ENCODE measurements at places on chromosomes 4 and X.
A peak's percentile ranks its signal among the peaks of the same experiment; 100 is the strongest.

DNA sequence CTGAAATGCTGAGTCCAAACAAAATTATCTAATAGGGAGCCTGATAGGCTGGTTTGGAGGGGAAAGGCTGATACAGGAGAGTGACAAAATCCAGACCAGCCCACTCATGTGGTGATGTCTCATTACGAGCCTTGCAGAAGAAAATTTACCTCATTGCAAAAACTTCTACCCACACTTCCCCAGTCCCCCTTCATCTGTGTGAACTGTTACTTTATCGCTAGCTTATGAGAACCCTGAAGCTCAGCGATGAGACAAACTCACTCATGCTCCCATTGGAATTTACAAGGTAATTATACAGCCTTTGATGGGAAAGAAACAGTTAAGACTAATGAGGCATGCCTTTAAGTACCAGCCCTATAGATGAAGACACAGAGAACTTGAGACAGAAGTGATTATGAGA is 76.1 kb downstream of the ARHGAP6 start:
- H3K27me3 ChIP-seq, result no peaks in the 10 kb centered on the region
- no peaks in the 10 kb centered on the region for H3K36me3 ChIP-seq
- no peak for DNase-seq
- no peak overlapping the region for H3K4me3 ChIP-seq
- H3K4me1 ChIP-seq, result no peaks in the 10 kb centered on the region

GRCh38 chr4:156676116-156676851 is 295.3 kb downstream of the PDGFC start:
- no peak for DNase-seq
- no peaks in the 10 kb centered on the region for H3K27me3 ChIP-seq
- no peak overlapping the region for H3K4me3 ChIP-seq
- no peak overlapping the region for H3K27ac ChIP-seq
- no peaks in the 10 kb centered on the region for H3K4me1 ChIP-seq
- H3K36me3 ChIP-seq, result no peaks in the 10 kb centered on the region

DNA sequence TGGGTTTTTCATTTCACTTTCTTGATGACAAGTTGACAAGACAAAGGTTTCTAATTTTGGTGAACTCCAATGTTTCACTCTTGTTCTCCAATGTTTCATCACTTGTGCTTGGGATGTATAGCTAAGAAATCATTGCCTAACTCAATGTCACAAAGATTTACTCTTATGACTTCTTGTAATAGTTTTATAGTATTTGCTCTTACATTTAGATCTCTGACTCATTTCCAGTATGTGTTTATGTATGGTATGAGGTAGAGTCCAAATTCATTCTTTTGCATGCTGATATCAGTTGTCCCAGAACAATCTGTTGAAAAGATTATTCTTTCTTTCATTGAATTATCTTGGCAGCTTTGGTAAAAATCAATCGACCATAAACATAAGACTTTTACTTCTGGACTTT is 12.2 kb upstream of the NWD2 start:
- H3K36me3 ChIP-seq, result no peaks in the 10 kb centered on the region
- no peak for DNase-seq
- H3K27ac ChIP-seq, result no peak overlapping the region

- DNase-seq, result no peak
- no peaks in the 10 kb centered on the region for H3K36me3 ChIP-seq
- H3K4me1 ChIP-seq, result no peaks in the 10 kb centered on the region
These were observed 37.5 kb upstream of the ADH1C start for GRCh38 chr4:99390055-99390454.

- no peak overlapping the region for H3K4me3 ChIP-seq
- H3K27ac ChIP-seq, result no peak overlapping the region
- H3K36me3 ChIP-seq, result no peaks in the 10 kb centered on the region
- no peaks in the 10 kb centered on the region for H3K4me1 ChIP-seq
These were observed 24.0 kb downstream of the CYTL1 start for GRCh38 chr4:4995103-4995907.

GRCh38 chr4:184911310-184911709 is 85.5 kb upstream of the ACSL1 start:
- H3K4me3 ChIP-seq, result no peak overlapping the region
- H3K27me3 ChIP-seq, result no peaks in the 10 kb centered on the region
- peaks cover 5% of the 10 kb centered on the region for H3K4me1 ChIP-seq
- DNase-seq, result no peak
- no peaks in the 10 kb centered on the region for H3K36me3 ChIP-seq

DNA sequence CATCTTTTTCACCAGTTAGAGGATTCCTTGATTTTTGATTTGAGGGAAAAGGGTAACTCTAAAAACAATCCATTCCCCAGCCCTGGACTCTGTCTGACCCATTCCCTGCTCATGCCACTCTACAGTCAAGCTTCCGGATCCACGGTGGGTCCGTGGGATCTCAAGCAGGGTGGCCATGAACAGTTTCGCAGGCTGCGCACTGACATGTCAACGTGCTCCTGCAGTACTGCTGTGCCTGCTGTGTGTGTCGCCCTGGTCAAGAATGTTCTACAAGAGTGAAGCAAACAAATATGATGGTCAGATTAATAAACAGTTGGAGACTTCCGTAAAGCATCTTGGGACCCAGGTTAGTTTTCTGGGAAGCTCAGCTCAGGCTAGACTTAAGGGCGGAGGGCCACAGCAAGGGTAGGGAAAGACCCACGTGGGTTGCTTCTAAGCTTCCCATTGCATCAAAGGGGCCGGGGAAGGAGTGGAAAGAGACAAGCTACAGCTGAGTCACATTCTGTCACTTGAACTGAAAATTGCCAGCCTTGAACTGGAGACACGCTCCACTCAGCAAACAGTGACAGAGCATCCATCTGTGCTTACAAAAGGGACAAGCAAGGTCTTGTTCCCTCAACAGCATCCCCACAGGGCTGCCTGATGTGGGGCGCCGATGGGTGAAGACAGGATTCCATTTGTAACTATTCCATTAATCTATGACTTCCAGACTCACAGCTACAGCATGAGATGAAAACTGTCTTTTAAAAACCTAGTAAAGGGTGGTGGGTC is 81.8 kb downstream of the MTMR1 start:
- DNase-seq, result no peak
- no peak overlapping the region for H3K4me3 ChIP-seq
- no peaks in the 10 kb centered on the region for H3K4me1 ChIP-seq
- H3K36me3 ChIP-seq, result peaks cover 3% of the 10 kb centered on the region

DNA sequence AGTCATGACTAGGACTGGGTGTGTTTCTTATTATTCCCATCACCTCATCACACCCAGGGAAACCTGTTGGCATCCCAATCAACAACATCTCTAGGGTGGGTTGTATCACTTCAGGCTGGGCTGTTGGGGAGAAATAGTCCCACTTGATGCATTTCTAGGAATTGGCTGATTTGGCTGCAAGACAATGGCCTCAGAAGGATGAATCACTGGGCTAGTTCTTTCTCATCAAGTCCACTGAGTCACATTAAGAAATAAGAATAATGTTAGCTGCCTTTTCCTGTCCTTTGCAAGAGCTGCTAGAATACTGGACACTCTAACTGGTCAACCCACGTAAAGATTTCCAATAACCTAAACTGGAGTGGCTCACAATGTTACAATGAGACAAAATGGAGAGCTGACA is 104.2 kb downstream of the CHRDL1 start:
- no peaks in the 10 kb centered on the region for H3K27me3 ChIP-seq
- no peak overlapping the region for H3K27ac ChIP-seq
- no peaks in the 10 kb centered on the region for H3K36me3 ChIP-seq
- no peak for DNase-seq
- H3K4me1 ChIP-seq, result no peaks in the 10 kb centered on the region
- H3K4me3 ChIP-seq, result no peak overlapping the region

DNA sequence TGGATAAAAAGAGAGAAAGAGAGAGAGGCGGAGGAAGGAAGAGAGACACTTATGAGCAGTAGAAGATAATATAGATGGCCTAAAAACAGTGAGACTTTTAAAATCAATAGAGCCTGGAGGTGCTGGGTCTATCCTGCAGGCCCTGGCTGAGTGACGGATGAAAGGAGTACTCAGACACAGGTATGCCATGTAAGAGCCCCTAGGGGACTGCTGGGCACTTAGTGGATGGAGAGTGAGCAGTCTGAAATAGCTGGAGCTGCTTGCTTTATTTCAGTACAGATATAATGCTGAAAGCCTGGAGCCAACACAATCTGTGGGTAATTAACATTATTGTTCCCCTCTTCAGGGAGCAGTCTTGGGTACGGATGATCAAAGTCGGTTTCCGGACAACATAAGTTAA is 578.6 kb downstream of the SPOCK3 start:
- H3K36me3 ChIP-seq, result no peaks in the 10 kb centered on the region
- H3K27ac ChIP-seq, result no peak overlapping the region
- no peak for DNase-seq
- no peaks in the 10 kb centered on the region for H3K4me1 ChIP-seq
- no peak overlapping the region for H3K4me3 ChIP-seq

- no peak for DNase-seq
These were observed 296.7 kb downstream of the FBXW7 start for GRCh38 chr4:152239216-152239615.

DNA sequence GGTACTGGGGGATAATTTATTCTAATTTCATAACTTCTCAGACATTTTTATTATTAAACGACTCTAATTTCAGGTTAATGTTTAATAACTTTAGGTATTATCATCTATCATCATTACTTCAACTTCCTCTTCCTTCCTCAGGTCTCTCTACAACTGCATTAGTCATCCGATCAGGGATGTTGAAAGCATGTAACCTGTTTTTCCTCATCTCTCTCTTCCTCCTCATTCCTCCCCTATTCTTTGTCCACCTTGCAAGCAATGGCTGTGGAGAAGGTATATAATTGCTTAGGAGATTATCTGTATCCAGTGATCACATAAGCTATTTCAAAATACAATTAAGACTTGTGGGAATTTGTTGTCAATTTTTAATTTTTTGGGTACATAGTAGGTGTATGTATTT is 632.6 kb upstream of the DIAPH2 start:
- H3K27me3 ChIP-seq, result no peaks in the 10 kb centered on the region
- DNase-seq, result no peak
- H3K27ac ChIP-seq, result no peak overlapping the region
- no peak overlapping the region for H3K4me3 ChIP-seq
- no peaks in the 10 kb centered on the region for H3K4me1 ChIP-seq

DNA sequence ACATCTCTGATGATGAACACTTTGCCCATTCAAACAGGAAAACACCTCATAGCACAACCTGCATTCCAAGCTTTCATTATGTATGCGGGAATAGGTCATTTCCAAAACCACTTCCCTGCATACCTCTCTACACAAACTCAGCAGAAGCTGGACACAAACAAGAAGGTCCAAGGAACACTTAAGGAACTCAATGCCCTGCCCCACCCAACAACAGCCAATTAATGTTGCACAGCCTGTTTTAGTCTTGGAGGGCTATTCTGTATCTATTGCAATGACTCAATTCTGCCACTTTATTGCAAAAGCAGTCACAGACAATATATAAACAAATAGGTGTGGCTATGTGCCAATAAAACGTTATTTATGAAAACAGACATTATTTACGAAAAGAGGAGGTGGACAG is 16.7 kb downstream of the OPHN1 start:
- H3K27me3 ChIP-seq, result no peaks in the 10 kb centered on the region
- no peak for DNase-seq
- no peak overlapping the region for H3K4me3 ChIP-seq
- no peak overlapping the region for H3K27ac ChIP-seq
- no peaks in the 10 kb centered on the region for H3K4me1 ChIP-seq
- no peaks in the 10 kb centered on the region for H3K36me3 ChIP-seq

DNA sequence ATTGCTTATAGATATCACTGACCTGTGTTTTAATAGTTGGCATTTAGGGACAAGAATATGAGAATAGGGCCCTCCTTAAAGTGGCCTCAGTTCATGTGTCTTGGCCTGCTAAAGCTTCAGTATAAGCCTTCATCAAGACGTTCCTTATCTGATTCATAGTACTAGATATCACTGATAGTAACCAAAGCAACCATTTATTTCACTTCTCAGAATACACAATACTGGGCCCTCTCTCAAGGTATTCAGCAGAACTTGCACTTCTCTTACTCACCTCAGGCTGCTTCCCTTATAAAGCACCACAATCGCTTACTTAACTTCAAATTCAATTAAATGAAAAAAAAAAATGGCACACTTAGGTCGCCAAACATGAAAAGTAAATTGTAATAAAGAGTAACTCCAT is 259.4 kb upstream of the PCDH7 start:
- H3K27me3 ChIP-seq, result no peaks in the 10 kb centered on the region
- no peak for DNase-seq
- H3K4me3 ChIP-seq, result no peak overlapping the region
- H3K4me1 ChIP-seq, result no peaks in the 10 kb centered on the region

- H3K27me3 ChIP-seq, result no peaks in the 10 kb centered on the region
- peak overlapping the region; percentile 79 for H3K27ac ChIP-seq
- H3K36me3 ChIP-seq, result no peaks in the 10 kb centered on the region
- peaks cover 42% of the 10 kb centered on the region for H3K4me1 ChIP-seq
- peak overlapping the region; percentile 18 for H3K4me3 ChIP-seq
- no peak for DNase-seq
These were observed 26.4 kb downstream of the NIPAL1 start for GRCh38 chr4:48042979-48043461.

- no peaks in the 10 kb centered on the region for H3K27me3 ChIP-seq
- H3K4me3 ChIP-seq, result no peak overlapping the region
- H3K27ac ChIP-seq, result no peak overlapping the region
- H3K4me1 ChIP-seq, result no peaks in the 10 kb centered on the region
- no peak for DNase-seq
These were observed 173.2 kb upstream of the FAM9B start for GRCh38 chrX:9207142-9207541.

GRCh38 chrX:153580700-153581386 is 18.1 kb downstream of the CCNQ start:
- peaks cover 2% of the 10 kb centered on the region for H3K27me3 ChIP-seq
- no peak overlapping the region for H3K27ac ChIP-seq
- no peaks in the 10 kb centered on the region for H3K36me3 ChIP-seq
- no peak for DNase-seq
- H3K4me3 ChIP-seq, result no peak overlapping the region
- no peaks in the 10 kb centered on the region for H3K4me1 ChIP-seq

- H3K4me3 ChIP-seq, result no peak overlapping the region
- no peak overlapping the region for H3K27ac ChIP-seq
- H3K27me3 ChIP-seq, result no peaks in the 10 kb centered on the region
These were observed 16.0 kb upstream of the FGF16 start for GRCh38 chrX:77431227-77431626.

GRCh38 chr4:13527981-13528820 is 16.1 kb downstream of the NKX3-2 start:
- H3K27ac ChIP-seq, result no peak overlapping the region
- peaks cover 2% of the 10 kb centered on the region for H3K36me3 ChIP-seq
- no peak for DNase-seq
- peaks cover 26% of the 10 kb centered on the region for H3K27me3 ChIP-seq

GRCh38 chr4:107994894-107995293 is 5.2 kb downstream of the HADH start:
- H3K4me3 ChIP-seq, result no peak overlapping the region
- no peak for DNase-seq
- no peaks in the 10 kb centered on the region for H3K27me3 ChIP-seq
- no peaks in the 10 kb centered on the region for H3K4me1 ChIP-seq
- no peak overlapping the region for H3K27ac ChIP-seq

- H3K27me3 ChIP-seq, result no peaks in the 10 kb centered on the region
- no peak overlapping the region for H3K27ac ChIP-seq
- no peaks in the 10 kb centered on the region for H3K4me1 ChIP-seq
- DNase-seq, result no peak
- no peaks in the 10 kb centered on the region for H3K36me3 ChIP-seq
These were observed 47.1 kb upstream of the MAB21L2 start for GRCh38 chr4:150534818-150535217.
